ENCODE measurements at places on chromosomes 3 and 15.

DNA sequence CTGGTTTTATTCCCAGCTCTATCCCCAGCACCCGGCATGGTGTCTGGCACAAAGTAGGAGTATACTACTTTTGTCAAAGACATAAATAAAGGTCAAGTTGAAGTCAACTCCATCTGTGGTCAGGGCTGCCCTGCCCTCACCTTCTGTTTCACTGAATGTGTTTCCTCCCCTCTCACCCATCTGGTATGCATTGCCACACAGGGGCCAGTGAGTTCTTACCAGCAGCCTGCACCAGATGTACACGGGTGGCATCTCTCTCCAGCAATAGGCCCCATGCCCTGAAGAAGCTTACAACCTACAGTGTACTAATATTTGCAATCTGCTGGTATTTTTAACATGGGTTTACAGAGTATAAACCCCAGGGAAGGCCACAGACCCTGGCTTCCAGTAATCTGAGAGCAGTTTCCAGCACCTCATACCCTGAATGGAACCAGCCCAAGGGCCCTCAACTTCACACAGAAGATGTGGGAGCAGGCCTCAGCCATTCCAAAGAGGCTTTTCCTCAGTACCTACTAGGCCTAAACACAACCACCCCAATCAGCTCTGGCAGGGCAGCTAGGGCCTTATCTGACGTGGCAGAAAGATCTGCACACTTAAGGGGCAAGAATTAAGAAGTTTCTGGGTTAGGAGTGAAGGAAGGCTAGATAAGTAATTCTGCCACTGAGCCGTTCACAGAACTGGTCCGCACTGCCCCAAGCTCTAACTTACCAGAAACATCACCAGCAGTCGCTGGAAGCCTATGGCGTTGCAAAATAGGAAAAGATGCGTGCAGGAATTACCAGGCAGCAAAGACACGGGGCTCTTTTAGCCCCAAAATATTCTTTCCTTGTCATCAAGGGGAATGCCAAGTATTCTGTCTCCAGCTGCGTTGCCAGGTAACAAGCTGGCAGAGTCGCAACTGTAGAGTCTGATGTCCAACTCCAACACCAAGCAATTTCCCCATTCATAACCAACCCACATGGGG is 2.1 kb downstream of the IDH2 start:
- DNase-seq, result no peak

- no peak for DNase-seq
Observed at GRCh38 chr3:183536238-183536880, 19.1 kb downstream of the KLHL6 start.

DNA sequence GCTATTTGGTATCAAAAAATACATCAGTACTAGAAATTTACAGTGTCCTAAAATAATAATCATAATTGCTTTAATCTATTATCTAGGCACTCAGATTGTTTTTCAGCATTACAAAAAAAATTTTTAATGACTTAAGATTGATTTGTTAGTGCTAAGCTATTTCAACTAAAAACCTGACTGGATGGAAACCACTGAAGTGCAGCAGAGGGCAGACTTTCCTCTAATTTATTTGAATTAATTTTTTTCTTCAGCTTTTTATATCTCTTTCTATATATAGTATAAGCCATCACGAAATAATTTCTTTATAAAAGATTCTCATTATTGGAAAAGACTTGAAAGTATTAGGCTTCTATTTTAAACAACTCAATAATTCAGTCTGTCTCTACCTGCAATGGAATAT is 131.4 kb downstream of the IQCH start:
- DNase-seq, result no peak

GRCh38 chr15:39629906-39630305 is 49.0 kb downstream of the THBS1 start:
- DNase-seq, result no peak

GRCh38 chr15:79192462-79193036 is 90.0 kb upstream of the ANKRD34C start:
- no peak for DNase-seq

GRCh38 chr15:98899272-98900021 is 108.1 kb downstream of the PGPEP1L start:
- no peak for DNase-seq

DNA sequence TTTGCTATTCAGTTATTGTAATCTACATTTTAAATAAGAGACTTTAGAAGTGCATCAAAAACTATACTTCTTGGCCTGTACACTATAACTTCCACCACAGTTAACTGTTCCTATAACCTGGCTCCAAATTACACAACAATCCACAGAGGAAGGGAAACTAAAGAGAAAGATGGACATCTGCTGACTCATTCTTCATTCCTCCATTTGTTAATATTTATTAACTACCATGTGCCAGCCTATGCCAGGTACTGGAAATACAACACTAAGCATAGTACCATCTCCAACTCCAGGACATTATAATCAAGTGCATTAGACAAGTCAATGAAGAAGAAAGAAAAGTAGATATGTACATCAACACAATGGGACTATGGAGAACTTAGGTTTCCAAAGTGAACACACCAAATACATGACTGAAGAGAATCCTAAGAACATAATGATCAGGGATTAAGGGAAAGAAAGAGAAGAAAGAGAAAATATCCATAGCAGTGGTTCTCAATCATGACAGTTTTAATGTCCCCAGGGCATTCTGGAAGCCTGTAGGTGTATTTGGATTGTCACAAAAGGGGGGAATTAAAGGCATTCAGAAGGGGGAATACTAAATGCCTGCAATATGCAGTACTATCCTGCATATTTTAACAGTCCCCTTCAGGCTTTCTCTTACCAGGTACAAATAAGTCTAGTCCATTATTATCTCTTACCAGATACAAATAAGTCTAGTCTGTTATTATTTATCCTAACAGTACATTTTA is 8.9 kb downstream of the ICE2 start:
- no peak for DNase-seq

DNA sequence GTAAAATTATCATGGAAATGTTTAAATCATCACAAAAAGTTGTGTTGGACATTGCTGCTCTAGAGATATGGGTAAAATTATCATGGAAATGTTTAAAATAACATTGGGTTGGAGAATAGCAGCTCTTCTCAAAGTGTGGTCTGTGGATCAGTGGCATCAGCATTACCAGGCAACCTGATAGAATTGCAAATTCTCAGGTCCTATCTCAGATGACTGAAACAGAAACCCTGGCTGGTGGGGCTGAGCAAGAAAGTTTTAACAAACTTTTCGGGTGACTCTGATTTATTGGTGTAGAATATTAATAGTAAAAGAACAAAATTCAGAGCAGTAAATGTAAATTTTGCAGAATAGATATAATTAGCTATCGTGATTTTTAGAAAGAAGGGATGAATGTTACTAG is 28.9 kb downstream of the NXPE3 start:
- no peak for DNase-seq

DNA sequence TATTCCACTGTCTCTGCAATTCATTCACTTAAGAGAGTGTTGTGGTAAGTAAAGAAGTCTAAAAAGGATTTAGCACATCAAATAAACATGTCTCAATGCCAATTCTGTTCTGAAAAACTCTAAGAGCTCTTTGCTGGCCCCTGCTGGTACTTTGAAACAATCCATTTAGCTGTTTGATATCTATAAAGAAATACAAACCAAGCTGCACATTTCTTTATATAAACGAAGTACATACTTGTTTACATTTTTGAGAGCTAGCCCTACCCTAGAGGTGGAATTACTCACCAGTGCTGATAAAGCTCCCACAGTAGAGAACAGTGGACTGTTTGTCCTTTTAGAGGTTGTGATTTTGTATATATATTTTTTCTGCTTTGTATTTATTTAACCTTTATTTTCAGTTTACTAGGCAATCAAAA is 75.5 kb downstream of the NEDD4 start:
- no peak for DNase-seq

- DNase-seq, result no peak
Observed at GRCh38 chr3:2861920-2862319, 248.3 kb downstream of the IL5RA start.

DNA sequence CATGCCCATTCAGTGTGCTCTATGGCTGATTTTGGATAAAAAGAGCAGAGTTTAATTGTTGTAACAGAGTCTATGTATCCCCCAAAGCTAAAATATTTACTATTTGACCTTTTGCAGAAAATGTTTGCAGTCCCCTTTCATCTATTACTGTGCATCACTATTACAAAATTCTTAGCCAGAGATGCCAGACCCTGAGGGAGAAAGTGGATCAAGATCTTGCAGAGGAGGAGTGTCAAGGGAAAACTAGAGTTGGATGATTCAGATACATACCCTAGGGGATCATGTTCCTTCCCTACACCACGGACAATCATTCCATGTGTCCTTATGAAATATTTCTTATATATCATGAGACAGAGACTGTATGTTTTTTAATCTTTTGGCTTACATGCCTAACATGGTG is 68.6 kb upstream of the TPRG1 start:
- DNase-seq, result no peak

- no peak for DNase-seq
Observed at GRCh38 chr15:25905140-25905539, 42.0 kb upstream of the ATP10A start.

DNA sequence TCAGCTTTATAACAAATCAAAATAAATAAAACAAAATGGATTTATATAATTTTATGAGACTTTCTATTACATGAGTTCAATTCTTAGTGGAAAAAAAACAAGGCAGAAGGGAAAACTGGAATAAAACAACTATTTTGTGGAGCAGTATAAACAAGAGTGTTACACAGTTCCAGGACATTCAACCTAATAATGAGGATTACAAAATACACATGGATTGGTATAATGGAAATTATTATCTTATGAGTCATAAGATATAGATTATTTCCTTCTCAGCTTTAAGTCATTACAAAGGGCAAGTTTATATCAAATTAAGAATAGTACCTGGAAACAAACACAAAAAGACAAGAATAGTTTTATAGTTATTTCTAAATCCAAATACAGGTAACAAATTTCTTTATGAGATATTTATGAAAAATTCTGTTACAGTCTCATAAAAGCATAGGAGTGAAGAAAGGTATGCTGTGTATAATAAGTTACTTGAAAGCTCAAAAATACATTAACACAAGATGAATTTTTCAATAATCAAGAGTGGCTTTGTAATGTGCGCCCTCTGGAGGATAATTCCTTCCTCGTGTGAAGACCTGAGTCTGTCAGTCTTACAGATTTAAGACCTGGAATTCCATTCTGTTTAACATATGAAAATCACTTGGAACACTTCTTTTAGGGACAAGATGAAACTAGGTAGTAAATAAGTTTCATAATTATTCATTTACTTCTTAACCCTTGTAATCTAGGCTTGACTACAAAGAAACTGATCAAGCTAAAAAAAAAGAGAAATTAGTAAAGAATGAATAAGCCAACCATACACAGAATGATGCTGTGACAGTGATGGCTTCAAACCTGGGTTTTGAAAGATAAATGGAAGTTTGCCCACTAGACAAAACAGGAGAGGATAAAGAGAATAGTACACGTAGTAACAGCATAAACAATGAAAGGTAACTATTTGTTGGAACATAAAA is 9.5 kb downstream of the COPS2 start:
- peak; percentile 1 for DNase-seq

DNA sequence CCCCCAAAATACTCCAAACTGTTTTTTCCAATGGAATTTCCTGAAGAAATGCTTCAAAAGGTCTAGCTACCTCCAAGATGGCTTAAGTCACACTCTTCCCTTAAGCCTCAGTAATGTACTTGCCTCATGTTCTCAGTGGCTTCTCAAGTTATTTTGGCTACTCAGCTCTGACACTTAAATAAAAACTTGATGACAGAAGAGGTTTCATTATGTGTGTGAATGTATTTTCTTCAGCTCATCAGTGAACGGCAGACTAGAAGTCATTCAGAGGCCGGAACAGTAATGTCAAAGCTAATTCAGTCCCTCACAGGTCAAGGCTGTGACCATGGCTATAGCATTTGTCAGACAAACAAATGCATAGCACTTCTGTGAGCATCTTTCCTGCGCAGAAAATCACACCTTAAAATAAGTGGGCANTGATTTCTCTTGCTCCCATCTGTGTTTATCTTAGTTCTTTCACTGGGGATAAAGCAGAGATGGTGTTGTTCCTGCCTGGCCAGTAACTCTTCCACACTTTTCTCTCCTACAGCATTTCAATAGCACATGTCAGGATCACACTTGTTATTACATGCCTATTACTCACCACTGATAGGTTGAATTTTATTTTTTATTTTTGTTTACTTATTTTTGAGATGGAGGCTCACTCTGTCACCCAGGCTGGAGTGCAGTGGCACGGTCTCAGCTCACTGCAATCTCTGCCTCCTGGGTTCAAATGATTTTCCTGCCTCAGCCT is 68.5 kb upstream of the PLCL2 start:
- DNase-seq, result no peak

DNA sequence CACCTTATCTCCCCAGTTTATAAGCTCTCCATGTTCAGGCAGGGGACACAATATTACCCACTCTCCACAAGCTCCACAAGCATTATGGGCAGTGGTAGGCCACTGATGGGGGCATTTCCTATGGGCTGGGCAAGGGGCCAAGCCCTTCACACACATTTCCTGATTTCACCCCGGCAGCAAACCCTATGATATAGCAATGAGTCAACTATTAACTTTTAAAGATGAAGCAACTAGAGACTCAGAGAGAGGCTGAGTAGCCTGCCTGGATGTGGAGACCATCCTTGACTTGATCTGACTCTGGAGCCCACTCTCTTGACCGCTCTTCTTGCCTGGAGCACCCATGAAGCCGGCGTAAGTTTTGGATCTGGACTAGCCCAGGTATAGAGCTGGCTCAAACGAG is 27.4 kb downstream of the FOXL2NB start:
- no peak for DNase-seq

GRCh38 chr3:126496894-126497850 is 20.4 kb downstream of the UROC1 start:
- no peak for DNase-seq

GRCh38 chr3:113136071-113136470 is 75.3 kb upstream of the BOC start:
- no peak for DNase-seq
